ENCODE measurements at places on chromosomes 1 and 21.

- DNase-seq: no peak
Observed at GRCh38 chr1:152479792-152480595, 30.6 kb upstream of the LCE5A start.

DNA sequence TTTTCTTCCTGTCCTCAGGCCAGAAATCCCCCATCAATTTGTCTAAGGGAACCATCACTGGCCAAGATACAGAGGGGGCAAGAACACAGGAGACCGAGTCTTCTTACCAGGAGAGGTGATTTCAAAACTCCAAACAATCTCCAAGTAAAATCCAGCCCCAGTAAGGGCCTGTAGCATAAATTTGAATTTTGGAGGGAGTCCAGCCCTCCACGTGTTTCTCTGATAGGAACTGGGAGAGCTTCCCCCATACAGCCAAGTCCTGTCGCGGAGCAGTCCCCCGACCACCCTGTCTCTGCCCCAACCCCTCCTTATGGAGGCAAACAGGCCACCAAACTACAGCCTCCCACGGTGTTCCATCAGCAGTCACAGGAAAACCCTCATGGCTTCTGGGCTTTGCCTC is 32.4 kb upstream of the GPR157 start:
- DNase-seq: no peak

GRCh38 chr1:12477936-12478611 is 139.9 kb downstream of the DHRS3 start:
- DNase-seq: peak; percentile 100

DNA sequence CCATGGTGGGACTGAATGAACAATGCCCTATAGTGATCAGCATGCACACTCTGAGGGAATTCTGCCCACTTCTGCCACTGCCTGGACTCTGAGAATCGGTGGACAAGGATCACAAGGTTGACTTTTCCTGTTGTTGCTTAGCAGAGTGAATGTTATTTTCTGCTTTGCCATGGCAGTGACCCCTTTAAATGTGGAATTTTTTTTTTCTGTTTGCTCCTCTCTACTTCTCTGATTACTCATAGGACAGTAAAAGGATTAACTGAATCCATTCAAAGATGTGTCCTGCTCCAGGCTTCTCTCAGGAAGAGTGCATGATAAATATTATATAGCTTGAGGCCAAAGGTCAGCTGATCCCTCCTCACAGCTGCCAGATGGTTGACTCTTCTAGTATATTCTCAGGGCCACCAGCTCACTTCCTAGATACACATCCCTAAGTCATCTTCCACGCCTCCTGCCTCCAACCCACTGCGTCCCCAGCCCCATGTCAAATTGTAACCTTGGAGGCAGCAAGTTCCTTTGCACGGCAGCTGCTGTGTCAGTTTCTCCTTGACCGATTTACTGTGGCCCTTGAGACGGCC is 74.0 kb upstream of the RALGPS2 start:
- DNase-seq: no peak

GRCh38 chr1:29166291-29166878 is 15.3 kb downstream of the SRSF4 start:
- DNase-seq: no peak

GRCh38 chr1:218553197-218553596 is 208.1 kb downstream of the TGFB2 start:
- DNase-seq: peak; percentile 22

DNA sequence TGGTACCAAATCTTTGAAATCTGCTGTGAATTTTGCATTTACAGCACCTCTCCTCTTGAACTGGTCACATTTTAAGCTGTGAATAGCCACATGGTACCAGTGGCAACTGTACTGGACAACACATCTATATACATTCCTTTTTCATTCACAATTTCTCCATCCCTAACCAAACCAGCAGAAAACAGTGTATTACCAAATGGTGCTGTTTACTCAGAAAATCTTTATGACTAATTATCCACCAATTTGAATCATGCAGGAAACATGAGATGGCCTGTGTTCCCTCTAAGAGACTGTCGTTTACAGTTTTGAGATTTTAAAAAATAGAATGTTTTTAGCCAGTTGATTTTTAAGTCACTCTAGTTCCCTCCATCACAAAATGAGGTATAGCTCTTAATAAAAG is 17.6 kb upstream of the CCT8 start:
- DNase-seq: peak; percentile 16

GRCh38 chr1:108817016-108817415 is 39.9 kb downstream of the AKNAD1 start:
- no peak for DNase-seq

- peak; percentile 52 for DNase-seq
Observed at GRCh38 chr1:12177999-12178441, 11.2 kb downstream of the TNFRSF1B start.

- DNase-seq: no peak
Observed at GRCh38 chr1:112872551-112872962, 83.4 kb downstream of the SLC16A1 start.

DNA sequence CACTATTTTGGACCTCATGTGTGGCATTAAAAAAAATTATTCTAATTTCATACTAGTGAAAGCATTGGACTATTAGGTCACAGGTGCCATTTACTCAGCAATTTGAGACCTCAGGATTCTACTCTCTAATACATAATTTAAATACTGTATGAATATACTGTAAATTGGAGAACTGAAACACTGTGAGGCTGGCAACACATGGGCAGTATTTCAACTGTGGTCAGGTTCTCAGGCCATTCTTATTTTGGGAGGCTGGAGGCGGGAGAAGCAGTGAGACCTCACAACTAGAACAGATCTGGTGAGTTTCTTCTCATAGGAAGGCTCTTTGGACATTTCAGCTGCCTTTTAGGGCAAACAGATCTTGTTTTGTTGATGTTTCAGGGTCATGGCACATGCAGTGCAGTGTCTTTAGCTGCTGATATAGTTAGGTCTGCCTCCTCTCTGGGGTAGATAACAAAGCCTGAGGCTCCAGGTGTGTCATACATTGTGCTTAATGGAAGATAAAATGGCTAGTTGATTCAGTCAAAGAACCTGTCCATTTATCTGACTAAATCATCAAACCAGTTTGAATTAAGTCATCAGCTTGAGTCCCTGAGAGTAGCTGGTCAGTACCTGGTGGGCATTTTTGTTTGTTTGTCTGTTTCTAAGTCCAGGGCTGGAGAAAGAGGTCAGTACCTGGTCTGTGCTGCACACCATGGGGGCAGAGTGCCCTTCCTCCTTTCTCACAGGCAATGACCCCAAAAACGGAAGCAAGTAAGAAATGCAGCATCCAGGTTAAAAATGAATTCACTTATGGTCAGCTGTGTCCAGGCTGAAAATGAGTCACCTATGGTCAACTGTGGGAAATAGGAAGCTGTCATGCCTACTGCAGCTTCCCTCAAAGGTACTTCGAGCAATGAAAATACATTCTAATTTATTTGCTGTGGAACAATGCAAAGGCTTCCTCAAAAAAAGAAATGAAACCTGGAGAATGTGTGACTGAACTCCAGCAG is 216.2 kb downstream of the SDCCAG8 start:
- no peak for DNase-seq

DNA sequence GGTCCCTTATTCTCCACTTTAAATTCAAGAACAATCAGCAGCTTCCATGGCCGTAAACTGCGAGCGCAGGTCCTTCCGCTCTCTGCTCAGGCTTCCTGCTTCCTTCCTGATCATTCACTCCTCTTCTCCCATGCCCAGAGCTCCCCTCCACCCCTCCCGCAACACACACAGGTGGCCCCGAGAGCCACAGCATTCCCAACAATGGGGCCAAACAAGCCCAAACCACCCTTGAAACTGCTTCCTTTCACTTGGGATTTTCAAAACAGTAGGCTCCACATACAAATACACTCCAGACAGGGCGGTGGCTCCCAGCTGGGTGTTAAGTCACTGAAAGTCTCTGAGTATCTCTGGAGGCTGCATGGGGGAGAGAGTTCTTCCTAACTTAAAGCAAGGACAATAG is 11.4 kb downstream of the FAM89A start:
- DNase-seq: no peak

- no peak for DNase-seq
Observed at GRCh38 chr1:106447466-106447865, 609.0 kb upstream of the PRMT6 start.

Data from AG09319 (cell line).